ENCODE measurements at places on chromosomes 1 and 21. TPM values are rescaled to one million over a fixed set of nuclear protein-coding genes. Genes with fewer than 3 reads are reported as not detected.

The KANK4 gene
- 0.19 TPM for total RNA-seq

The SPRR2F gene
- total RNA-seq, result not detected

The DDAH1 gene
- 35.4 TPM for total RNA-seq

The ANKRD65 gene
- total RNA-seq, result 1.8 TPM

The MFSD2A gene
- total RNA-seq, result 23.9 TPM

The RPTN gene
- not detected for total RNA-seq

The DOCK7 gene
- 37.4 TPM for total RNA-seq

The CAMK2N1 gene
- total RNA-seq, result 0.82 TPM

The DLGAP3 gene
- 13.7 TPM for total RNA-seq

The GPR153 gene
- total RNA-seq, result 8.8 TPM

The RNF207 gene
- 2.9 TPM for total RNA-seq

- H3K36me3 ChIP-seq, result no peaks in the 10 kb centered on the region
- DNase-seq, result no peak
- no peak overlapping the region for H3K27ac ChIP-seq
These were observed 632.2 kb downstream of the KIF26B start for GRCh38 chr1:245786948-245787347.

- no peak overlapping the region for H3K27ac ChIP-seq
- no peak for DNase-seq
- H3K36me3 ChIP-seq, result no peaks in the 10 kb centered on the region
- no peaks in the 10 kb centered on the region for H3K27me3 ChIP-seq
These were observed 263.5 kb downstream of the LMO4 start for GRCh38 chr1:87592156-87592555.

DNA sequence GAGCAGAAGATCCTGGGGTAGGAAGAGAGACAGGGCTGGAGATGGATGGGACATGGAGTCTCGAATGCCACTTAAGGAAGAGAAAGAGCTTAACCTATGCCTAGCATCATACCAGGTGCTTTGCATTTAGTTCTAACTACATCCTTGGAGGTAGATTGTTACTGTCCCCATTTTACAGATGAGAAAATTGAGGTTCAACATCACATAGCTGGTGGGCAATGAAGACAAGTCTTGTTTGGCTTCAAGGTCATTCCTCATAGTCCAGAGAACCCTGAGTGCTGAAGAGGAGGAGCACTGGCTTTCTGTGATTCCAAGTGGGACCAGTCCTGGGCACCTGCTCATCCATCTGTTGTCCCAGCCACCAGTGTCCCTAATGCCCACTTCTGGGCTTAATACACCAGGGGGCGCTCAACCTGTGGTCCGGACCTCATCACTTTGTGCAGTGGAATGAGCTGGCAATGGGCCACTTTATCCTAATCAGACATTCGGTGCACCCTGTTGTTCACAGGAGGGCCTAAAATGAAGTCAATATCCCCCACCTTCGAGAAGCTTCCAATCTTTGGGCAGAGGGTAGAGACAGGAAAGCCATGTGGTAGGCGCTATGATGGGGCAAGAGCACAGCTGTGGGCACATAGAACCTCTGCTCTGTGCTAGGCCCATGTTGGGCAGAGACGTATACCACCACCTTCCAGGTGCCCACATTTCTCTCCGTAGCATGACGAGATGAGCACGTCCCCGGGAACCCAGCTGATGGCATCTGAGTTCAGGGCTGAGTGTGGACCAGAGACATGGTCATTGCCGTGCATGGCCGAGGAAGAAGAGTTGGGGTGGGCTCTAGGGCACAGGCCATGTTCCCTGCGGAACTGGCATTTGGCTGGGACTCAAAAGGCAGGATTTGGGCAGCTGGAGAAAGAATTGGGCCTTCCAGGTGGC lies 9.2 kb downstream of the RPS6KA1 start:
- peak; percentile 78 for DNase-seq
- H3K36me3 ChIP-seq, result no peaks in the 10 kb centered on the region
- H3K27ac ChIP-seq, result no peak overlapping the region
- H3K27me3 ChIP-seq, result no peaks in the 10 kb centered on the region

DNA sequence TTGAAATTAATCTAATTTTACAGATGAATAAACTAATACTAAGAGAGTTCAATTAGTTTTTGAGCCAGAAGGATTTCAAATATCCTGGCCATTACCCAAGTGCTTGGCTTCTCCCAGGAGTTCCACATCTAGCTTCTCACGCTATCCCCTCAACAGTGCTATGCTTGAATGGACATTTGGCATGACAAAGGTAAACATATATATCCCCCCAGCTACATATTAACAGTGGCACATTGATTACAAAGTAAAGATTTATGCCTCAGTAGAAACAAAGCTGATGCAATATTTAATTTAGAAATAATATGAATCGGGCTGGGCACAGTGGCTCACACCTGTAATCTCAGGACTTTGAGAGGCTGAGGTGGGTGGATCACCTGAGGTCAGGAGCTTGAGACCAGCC lies 434.6 kb upstream of the PRMT6 start:
- H3K27ac ChIP-seq, result no peak overlapping the region
- H3K36me3 ChIP-seq, result no peaks in the 10 kb centered on the region
- DNase-seq, result no peak
- no peaks in the 10 kb centered on the region for H3K27me3 ChIP-seq
- no peak overlapping the region for H3K4me3 ChIP-seq

DNA sequence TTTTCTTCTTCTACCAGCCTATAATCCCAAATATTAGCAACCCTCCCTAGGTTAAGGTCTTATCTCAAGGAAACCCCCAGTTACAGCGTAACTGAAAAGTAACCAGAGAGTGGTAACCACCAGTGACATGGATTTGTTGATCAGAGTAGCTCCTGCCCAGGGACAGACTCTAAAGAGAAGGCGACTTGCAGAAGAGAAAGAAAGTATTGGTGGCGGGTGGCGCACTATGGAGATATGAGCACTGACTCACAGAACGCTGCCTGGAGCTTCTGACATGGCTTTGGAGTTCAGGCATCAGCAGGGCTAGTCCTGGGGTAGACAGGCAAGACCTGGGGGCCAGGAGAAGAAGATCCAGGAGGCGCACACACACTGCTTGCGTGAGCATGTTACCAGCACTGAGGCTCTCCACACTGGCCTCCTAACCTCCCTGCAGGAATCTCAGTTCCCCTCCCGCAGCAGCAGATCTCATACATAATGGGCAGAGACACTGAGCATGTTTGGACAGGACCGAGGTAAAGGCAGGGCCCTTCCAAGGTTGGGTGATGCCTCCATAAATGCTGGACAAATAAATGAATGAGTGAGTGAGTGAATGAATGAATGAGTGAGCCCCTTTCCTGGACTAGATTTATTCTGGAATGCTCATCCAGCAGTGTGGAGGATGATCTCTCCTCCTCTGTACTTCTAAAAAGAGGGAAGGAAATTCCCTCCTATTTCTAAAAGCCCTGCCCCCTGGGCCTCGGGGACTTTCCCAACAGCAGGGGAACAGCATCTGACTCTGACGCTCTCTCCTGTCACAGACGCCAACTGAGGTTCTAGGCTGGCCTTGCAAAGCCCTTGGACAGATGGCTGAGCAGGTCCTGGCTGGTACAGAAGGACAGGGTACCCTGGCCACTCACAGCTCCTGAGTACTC lies 175.5 kb downstream of the CLIC6 start:
- H3K27me3 ChIP-seq, result no peaks in the 10 kb centered on the region
- H3K36me3 ChIP-seq, result no peaks in the 10 kb centered on the region
- no peak for DNase-seq
- no peak overlapping the region for H3K4me3 ChIP-seq

GRCh38 chr1:159946242-159947187 lies 1.1 kb upstream of the IGSF9 start:
- peak overlapping the region; percentile 91 for H3K27ac ChIP-seq
- no peak for DNase-seq

- H3K4me1 ChIP-seq, result no peaks in the 10 kb centered on the region
- H3K27me3 ChIP-seq, result no peaks in the 10 kb centered on the region
- no peaks in the 10 kb centered on the region for H3K36me3 ChIP-seq
- no peak for DNase-seq
- H3K27ac ChIP-seq, result no peak overlapping the region
These were observed 534.5 kb downstream of the PTPRC start for GRCh38 chr1:199173356-199173755.

DNA sequence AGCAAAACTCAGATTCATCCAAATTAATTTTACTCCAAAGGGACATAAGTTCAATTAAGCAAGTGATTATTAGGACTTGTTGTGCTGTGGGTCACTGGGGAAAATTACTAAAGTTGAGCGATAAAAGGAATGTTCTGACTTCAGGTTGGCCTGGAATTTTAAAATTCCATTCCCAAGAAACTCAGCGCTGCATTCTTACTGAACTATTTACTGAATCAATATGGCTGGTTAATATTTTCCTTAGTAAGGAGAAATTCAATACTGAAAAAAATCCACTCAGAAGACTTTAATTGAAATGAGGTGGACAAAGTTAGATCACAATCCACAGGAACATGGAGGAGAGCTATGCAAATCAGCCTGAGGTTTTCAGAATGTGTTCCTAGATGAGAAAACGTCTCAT lies 578.9 kb upstream of the NR5A2 start:
- no peak overlapping the region for H3K4me3 ChIP-seq
- H3K27me3 ChIP-seq, result no peaks in the 10 kb centered on the region
- DNase-seq, result no peak
- H3K36me3 ChIP-seq, result no peaks in the 10 kb centered on the region

GRCh38 chr1:231315887-231316286 lies 21.8 kb downstream of the EXOC8 start:
- H3K4me1 ChIP-seq, result no peaks in the 10 kb centered on the region
- no peak overlapping the region for H3K4me3 ChIP-seq
- peak; percentile 86 for DNase-seq
- no peak overlapping the region for H3K27ac ChIP-seq
- H3K27me3 ChIP-seq, result no peaks in the 10 kb centered on the region

DNA sequence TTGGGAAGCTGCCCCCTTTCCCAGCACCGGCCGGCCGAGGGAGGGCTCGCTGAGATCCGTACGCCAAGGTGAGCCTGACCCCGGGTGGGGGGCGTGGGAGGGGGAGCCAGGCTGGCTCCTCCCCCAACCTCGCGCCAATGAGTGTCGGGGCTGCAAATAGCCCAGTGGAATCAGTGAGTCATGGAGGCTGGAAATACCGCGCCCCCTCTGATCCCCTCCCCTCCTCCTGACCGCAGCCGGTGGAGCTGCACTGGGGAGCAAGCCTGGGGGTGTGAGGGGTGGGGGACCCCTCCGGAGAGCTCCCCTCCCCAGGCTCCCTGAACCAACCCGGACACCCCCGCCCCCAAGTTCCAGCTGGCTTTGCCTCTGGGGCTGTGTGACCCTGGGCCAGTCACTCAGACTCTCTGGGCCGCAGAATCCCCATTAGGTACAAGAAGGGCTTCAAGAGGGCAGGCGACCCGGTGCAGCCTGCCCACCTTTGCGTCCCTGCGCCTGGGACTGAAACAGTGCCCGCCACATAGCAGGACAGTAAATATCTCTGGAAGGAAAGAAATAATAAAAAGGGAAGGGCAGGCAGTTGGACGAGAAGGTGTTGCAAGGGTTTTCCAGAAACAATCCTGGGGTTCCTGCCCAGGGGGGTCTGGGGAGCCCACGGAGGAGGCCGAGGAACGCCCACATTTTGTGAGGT lies 4.5 kb downstream of the HSPB7 start:
- H3K27me3 ChIP-seq, result no peaks in the 10 kb centered on the region
- H3K27ac ChIP-seq, result 0 out of 2 replicates have a peak overlapping the region, but pooled peaks have one; percentile 87
- peaks cover 38% of the 10 kb centered on the region for H3K4me1 ChIP-seq
- peak; percentile 90 for DNase-seq
- H3K36me3 ChIP-seq, result no peaks in the 10 kb centered on the region
- peak overlapping the region; percentile 61 for H3K4me3 ChIP-seq

Measured in GM23338 (cell line).